ENCODE measurements at places on chromosomes 12 and 14.

GRCh38 chr14:92507174-92507768 is 6.3 kb upstream of the RIN3 start:
- DNase-seq = no peak

GRCh38 chr12:106239951-106240335 is 7.9 kb downstream of the CKAP4 start:
- DNase-seq = no peak

- DNase-seq = no peak
Measured at GRCh38 chr12:21638054-21638891, 19.4 kb downstream of the LDHB start.

- no peak for DNase-seq
Measured at GRCh38 chr12:48000878-48001504, 3.3 kb downstream of the COL2A1 start.

- DNase-seq = no peak
Measured at GRCh38 chr12:111124183-111124582, 203.8 kb upstream of the MYL2 start.
